Calu3 (cell line): ENCODE measurements at places on chromosomes 7 and 10. TPM values are rescaled to one million over a fixed set of nuclear protein-coding genes. Genes with fewer than 3 reads are reported as not detected.

DNA sequence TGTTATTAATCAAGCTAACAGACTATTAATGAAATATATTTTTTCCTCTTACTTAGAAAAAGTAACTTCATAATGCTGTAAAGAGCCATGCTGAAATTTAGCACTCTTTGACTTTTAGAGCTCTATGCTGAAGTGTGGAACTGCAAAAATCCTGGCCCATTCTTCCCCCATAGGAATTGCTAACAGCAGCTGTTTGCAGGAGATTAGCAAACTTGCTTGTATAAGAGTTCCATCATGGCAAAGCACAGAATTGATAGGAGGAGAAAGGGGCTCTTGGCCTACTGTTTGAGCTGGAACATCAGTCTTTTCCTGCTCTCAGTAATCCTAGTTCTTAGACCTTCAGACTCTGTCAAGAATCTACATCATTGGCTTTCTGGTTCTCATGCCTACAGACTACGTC is 18.3 kb upstream of the GNAT3 start:
- no peaks in the 10 kb centered on the region for H3K36me3 ChIP-seq
- DNase-seq: no peak
- no peaks in the 10 kb centered on the region for H3K27me3 ChIP-seq
- no peak overlapping the region for H3K4me3 ChIP-seq

- H3K27ac ChIP-seq: no peak within 1 kb of the TSS
- DNase-seq: peak; percentile 61
- H3K4me1 ChIP-seq: peaks cover 26% of the 10 kb centered on the region
- peaks cover 43% of the 10 kb centered on the region for H3K36me3 ChIP-seq
- H3K27me3 ChIP-seq: no peaks in the 10 kb centered on the region
- peak within 1 kb of the TSS; percentile 81 for H3K4me3 ChIP-seq
Measured at GRCh38 chr10:110207011-110207804, at the start of gene MXI1. Gene MXI1, plus strand, starts transcription at chr10:110207605. Its CDS starts 204 bp downstream, at chr10:110207809.

- H3K36me3 ChIP-seq: no peaks in the 10 kb centered on the region
- H3K4me1 ChIP-seq: no peaks in the 10 kb centered on the region
- H3K27me3 ChIP-seq: peaks cover 25% of the 10 kb centered on the region
- no peak overlapping the region for H3K27ac ChIP-seq
- no peak for DNase-seq
Measured at GRCh38 chr10:13990392-13990805, 340.3 kb downstream of the FRMD4A start.

CACUL1 gene
- 38.3 and 44.6 TPM in 2 replicates for total RNA-seq

DNA sequence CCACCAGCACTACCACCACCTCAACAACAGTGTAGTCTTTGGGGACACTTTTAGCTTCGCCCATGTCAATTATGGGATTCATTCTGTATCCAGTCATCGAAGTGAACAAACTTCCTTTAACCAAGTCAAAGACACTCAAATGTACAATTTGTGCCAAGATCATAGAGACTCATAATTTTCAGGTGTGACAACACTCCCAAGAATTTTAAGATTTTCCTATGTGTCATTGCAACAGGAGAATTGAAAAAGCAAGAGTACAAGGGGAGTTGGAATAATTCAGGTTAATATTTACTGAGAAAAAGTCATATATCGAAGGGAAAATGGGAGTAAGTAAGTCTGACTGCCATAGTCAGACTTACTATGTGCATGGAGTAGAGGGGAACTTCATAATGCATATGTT is 26.2 kb downstream of the PON1 start:
- H3K4me3 ChIP-seq: no peak overlapping the region
- H3K36me3 ChIP-seq: no peaks in the 10 kb centered on the region
- DNase-seq: no peak
- H3K27ac ChIP-seq: no peak overlapping the region
- no peaks in the 10 kb centered on the region for H3K27me3 ChIP-seq
- no peaks in the 10 kb centered on the region for H3K4me1 ChIP-seq

DNA sequence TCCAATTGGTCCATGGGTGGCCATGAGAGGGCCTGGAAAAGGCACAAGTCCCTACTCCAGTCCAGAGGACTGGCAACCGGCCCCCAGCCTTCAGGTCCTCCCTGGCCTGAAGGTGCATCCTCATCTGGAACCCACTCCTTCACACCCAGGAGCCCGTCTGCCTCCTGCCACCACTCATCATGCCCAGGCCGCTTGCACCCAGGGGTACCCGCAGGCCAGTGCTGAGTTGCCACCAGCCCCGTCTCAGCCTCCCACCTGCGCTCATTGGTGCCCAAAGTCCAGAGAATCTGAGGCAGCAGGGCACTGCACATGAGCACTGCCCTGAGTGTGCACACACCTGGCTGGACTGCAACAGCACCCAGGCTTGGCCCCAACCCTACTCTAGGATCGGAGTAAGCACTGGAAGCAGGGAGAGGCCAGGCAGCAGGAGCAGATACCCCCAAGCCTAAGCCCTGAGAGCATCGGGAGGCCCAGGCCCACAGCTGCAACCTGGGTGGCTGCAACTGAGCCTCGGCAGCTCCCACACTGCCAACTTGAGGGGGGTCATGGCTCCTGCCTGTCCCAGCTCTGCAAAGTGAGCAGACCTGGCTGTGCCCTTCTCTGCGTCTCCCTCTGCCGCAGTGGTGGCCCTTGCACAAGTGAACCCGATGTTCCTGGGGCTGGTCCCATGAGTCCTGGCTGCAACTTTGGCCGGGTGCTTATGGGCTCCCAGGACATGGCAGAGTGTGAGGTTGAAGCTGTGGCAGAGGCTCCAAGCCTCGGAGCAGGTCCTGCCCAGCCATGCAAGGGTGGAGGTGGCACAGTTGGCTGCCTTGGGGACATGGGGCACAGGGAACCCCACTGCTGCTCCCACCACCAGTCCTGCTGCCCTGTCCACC is 44.3 kb downstream of the TCERG1L start:
- H3K27ac ChIP-seq: no peak overlapping the region
- H3K36me3 ChIP-seq: no peaks in the 10 kb centered on the region
- H3K27me3 ChIP-seq: no peaks in the 10 kb centered on the region
- no peaks in the 10 kb centered on the region for H3K4me1 ChIP-seq
- no peak for DNase-seq

DNA sequence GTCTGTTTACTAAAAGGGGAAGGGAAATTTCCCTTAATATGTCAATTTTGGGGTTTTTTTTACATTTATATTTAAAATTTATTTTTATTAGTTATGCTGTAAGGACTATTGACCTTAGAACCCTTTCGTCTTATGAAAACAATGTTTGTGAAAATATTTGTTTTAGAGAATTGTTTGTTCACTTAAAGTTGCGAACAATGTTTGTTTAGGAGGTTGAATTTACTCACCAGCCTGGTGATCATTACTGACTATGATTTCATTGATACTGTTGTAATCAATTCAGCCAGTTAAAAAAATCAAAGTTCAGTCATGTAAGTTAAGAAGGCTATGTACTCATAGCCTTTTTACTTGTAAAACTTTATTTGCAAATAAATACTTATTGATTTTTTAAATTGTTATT is 27.4 kb upstream of the TSPAN13 start:
- H3K4me1 ChIP-seq: no peaks in the 10 kb centered on the region
- H3K4me3 ChIP-seq: no peak overlapping the region
- H3K27ac ChIP-seq: no peak overlapping the region

CH25H gene
- total RNA-seq: 0.73 TPM in 1 of 2 replicates, not detected in the other

GRCh38 chr10:78441694-78442093 is 408.0 kb downstream of the RPS24 start:
- peaks cover 70% of the 10 kb centered on the region for H3K27me3 ChIP-seq
- no peaks in the 10 kb centered on the region for H3K4me1 ChIP-seq
- H3K36me3 ChIP-seq: no peaks in the 10 kb centered on the region
- no peak overlapping the region for H3K4me3 ChIP-seq

DNA sequence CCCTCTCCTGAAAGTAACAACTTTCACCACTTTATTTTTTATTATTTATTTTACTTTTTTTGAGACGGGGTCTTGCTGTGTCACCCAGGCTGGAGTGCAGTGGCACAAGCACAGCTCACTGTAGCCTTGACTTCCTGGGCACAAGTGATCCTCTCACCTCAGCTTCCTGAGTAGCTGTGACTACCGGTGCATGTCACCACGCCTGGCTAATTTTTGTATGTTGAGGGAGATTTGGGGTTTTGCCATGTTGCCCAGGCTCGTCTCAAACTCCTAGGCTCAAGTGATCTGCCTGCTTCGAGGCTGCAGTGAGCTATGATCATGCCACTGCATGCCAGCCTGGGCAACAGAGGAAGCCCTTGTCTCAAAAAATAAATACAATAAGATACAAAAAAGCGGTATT is 14.9 kb upstream of the SLIT1 start:
- H3K4me3 ChIP-seq: no peak overlapping the region
- no peak overlapping the region for H3K27ac ChIP-seq
- H3K27me3 ChIP-seq: peaks cover 67% of the 10 kb centered on the region
- no peaks in the 10 kb centered on the region for H3K4me1 ChIP-seq
- DNase-seq: no peak

GRCh38 chr10:13470270-13470669 is 58.5 kb downstream of the BEND7 start:
- H3K27me3 ChIP-seq: peaks cover 14% of the 10 kb centered on the region
- no peak overlapping the region for H3K4me3 ChIP-seq
- H3K4me1 ChIP-seq: no peaks in the 10 kb centered on the region
- no peak overlapping the region for H3K27ac ChIP-seq

OIT3 gene
- total RNA-seq: 1.4 and 1.9 TPM in 2 replicates

DNA sequence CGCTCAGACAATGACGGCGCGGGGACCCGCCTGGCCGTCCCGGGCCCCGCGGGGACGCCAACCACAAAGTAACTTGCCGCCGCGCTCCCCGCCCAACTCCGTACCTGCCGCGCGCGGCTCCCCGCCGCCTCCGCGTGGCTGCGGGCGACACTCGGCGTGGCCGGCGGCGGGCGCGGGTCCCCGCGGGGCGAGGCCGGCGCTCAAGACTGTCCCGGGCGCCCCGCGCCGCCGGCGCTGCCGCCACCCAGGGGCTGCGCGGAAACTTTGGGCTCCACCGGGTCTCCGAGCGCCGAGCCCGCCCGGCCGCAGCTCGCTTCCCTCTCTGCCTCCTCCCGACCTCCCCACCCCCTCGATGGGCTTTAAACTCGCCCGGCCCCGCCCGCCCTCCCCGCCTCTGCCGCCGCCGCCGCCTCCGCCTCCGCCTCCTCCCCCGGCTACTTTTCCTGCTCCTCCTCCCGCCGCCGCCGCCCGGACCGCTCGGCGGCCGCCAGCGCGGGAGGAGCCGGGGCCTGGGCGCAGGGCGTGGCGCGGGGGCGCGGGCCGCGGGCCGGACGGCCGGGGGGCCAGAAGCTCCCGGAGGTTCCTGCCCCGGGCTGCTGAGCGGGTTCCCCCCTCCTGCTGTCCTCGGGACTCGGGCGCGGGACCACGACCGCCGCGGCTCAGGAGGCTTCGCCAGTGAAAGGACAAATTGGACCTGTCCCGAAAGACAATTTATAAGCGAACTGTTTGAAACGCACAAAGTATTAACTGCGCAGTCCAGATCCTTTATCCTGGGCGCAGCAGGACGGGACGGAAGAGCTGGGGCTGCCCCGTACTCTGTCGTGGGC is 10.6 kb upstream of the GRB10 start:
- peaks cover 34% of the 10 kb centered on the region for H3K36me3 ChIP-seq
- H3K4me1 ChIP-seq: peaks cover 32% of the 10 kb centered on the region
- peak; percentile 80 for DNase-seq
- no peaks in the 10 kb centered on the region for H3K27me3 ChIP-seq
- H3K4me3 ChIP-seq: peak overlapping the region; percentile 91

DNA sequence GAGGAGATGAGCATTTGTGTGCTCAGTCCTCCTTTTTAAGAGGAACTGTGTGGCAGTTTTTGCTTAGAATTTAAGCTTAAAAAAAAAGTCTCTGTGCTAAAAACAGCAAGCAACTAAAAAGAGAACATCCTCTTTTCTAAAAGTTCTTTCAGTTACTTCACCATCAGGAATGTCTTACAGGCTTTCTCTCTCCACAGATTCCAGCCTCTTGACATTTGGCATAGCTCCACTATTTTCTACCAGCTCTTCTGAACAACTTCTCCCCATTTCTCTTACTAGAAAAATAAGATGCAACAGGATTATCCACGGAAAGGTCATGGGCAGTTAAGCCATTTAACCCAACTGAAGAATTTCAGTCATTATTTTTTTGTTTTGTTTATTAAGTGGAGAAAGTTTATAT is 13.2 kb downstream of the PCLO start:
- H3K4me3 ChIP-seq: no peak overlapping the region
- H3K27ac ChIP-seq: no peak overlapping the region
- no peaks in the 10 kb centered on the region for H3K36me3 ChIP-seq
- no peaks in the 10 kb centered on the region for H3K27me3 ChIP-seq

COBL gene
- total RNA-seq: 48.1 and 49.9 TPM in 2 replicates

GRCh38 chr10:63644418-63645142 is 123.4 kb downstream of the REEP3 start:
- DNase-seq: no peak
- no peaks in the 10 kb centered on the region for H3K4me1 ChIP-seq
- H3K27me3 ChIP-seq: no peaks in the 10 kb centered on the region
- no peaks in the 10 kb centered on the region for H3K36me3 ChIP-seq
- no peak overlapping the region for H3K4me3 ChIP-seq
